Activated CD4-positive, alpha-beta T cell treated with anti-CD3 and anti-CD28 coated beads, Interleukin-2, amount 50 U/mL, for 48 hours (primary cell): ENCODE measurements at places on chromosomes 1 and 21.
A peak's percentile ranks its signal among the peaks of the same experiment; 100 is the strongest.

DNA sequence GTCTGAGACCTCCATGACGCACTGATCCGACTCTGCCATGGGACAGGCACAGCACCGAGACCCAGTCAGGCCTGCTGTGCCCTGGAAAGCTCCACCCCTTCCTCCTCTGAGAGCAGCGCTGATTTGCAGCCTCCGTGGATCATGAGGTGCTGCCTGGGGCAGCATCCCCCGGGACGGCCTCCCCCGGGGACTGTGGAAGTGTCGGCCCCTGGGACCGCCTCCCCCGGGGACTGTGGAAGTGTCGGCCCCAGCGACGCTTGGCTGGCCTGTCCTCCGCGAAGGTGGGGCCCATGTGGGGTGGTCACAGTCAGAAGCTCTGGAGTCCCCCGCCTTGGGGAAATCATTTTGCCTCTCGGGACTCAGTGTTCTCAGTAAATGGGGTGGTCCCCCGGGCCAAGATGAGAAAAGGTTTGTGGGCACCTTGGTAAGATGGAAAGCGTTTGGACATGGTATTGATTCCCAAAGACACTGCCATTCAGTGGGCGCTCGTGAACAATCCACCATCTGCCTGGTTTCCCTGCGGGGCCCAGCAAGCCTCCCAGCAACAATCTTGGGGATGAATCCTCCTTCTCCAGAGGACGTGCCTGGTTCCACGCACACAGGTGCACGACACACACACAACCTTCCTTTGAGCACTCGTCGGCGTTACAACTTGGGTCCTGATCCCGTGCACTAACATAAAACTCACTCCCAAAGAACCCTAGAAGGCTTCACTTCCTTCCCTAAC, 3.0 kb downstream of the TFF2 start:
- DNase-seq: no peak

- DNase-seq: no peak
Measured at GRCh38 chr1:24451746-24452145, 36.1 kb downstream of the NIPAL3 start.

GRCh38 chr1:37169743-37170275, 135.5 kb upstream of the GRIK3 start:
- no peak for DNase-seq

- DNase-seq: no peak
Measured at GRCh38 chr1:239963856-239964255, 127.8 kb upstream of the FMN2 start.

- no peak for DNase-seq
Measured at GRCh38 chr1:63663301-63663700, 70.1 kb downstream of the PGM1 start.

- no peak for DNase-seq
Measured at GRCh38 chr1:15627343-15627988, 10.2 kb downstream of the DDI2 start.

DNA sequence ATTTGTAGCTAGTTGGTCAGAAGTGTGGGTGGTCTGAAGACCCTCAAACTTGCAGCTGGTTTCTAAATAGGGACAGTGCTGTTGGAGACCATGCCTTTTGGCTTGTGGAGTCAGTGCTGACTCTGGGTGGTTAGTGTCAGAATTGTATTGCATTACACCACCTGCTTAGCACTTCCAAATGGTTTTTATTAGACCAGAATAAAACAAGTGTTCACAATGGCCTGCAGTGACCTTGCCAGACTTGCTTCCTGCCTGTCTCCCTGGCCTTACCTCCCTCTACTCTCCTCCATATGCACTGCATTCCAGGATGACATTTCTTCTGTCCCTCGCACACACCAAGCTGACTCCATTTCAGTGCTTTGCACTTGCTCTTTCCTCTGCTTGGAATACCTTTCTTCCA, 72.7 kb upstream of the CNIH3 start:
- no peak for DNase-seq

DNA sequence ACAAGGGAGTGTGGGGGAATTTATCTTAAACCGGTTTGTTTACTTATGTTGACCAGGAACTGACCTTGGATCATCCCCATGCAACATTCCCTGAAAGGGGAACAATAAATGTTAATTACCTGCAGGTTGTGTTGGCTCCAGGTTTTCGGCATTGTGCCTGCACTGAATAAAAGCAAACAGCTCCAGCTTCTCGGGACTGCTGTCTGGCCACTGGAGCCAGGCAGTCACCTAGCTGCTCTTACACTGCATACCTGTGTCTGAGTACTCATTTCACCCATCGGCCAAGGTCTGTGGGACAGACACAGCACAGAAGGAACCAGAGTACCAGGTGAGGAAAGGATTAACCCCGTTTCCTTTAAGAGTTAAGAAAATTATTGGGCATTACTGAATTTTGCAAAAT, 32.7 kb upstream of the CTBS start:
- DNase-seq: no peak

- DNase-seq: peak; percentile 73
Measured at GRCh38 chr1:91731815-91732214, 154.1 kb downstream of the TGFBR3 start.

DNA sequence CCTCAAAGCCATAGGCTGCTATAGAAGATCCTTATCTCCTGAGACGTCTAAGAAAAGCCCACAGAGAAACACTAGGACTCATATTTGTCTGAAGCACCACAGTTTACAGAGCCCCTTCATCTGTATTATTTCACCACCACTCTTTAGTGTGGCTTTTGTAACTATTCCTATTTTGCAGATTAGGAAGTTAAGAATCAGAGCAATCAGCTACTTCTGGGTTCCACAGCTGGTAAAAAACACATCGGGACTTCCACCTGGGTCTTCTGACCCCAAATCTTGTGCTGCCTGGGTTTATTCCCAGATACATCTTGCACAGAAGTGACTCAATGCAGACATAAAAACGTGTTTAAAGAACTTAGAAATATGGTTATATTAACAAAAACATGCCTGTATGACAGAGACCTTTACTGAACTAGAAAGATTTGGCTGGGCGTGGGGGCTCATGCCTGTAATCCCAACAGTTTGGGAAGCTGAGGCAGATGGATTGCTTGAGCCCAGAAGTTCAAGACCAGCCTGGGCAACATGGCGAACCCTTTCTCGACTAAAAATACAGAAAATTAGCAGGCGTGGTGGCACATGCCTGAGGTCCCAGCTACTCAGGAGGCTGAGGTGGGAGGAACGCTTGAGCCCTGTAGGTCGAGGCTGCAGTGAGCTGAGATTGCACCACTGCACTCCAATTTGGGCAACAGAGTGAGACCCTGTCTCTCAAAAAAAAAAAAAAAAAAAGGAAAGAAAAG, 40.9 kb downstream of the ELK4 start:
- DNase-seq: no peak

DNA sequence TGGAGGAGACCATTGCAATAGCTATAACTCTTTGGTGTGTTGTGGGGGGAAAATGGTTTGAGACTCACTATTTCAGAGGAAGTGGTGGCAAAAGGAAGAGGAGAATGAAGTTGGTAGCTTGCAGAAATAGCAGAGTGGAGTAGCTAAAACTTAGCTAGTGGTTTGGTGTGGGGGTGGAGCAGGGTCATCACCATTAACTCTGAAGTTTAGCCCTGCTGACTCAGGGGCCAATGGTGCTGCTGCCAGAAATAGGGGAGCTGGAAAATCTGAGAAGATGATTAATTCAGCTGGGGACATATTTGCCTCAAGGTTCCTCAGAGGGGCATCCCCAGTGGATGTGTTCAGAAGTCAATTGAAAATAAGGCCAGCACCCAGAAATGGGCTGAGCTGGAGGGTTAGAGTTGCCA, 65.4 kb downstream of the RUNX1 start:
- peak; percentile 80 for DNase-seq

GRCh38 chr1:7076572-7076971, 291.3 kb downstream of the CAMTA1 start:
- DNase-seq: no peak

DNA sequence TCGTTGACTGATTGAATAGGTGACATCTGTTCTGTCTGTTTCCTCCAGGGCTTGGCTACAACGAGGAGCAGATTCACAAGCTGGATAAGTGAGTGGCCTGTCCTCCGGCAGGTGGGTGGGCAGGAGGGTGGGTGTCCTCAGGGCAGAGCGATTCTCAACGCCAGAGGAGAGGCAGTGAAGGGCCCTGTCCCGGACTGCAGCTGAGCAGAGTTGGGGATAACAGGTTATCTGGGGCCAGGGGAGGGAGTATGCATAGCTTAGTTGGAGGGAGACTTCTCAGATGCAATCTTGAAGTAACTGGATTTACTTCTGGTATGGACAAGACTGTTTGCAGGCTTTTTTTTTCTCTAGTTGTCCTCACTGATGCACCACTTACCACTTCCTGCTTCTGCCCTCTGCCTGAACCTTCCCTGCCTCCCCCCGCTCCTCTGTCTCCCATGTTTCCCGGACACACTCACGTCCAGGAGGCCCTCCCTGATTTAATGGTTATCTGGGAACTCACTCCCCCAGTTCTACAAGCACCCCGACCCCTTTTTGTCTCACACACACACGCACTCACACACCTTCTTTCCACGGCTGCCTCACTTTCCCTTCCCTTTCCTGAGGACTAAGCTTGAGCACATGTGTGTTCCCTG, 16.4 kb upstream of the RASSF5 start:
- DNase-seq: no peak

- DNase-seq: no peak
Measured at GRCh38 chr1:153687346-153688125, 9.0 kb downstream of the NPR1 start.

DNA sequence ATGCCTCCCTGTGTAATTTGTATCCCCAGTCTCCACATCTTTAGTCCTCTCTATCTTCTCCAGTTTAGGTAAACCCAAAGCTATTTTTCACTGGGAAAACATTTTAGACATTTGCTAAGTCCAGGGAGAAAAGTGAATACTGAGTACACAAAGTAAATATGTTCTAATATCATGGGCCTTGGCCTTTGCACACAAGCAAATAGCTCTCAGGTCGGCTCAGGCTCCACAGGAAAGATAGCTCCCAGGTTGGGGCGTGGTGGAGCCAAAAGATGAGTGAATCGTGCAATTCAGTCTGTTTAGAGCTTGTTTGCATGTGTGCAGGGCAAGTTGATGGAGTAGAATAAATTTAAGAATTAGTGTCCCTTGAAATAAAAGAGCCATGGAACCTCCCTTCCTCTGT, 7.9 kb downstream of the RGSL1 start:
- DNase-seq: no peak

GRCh38 chr21:15495965-15496364, 233.8 kb upstream of the USP25 start:
- DNase-seq: no peak

- no peak for DNase-seq
Measured at GRCh38 chr21:35179990-35180540, 131.0 kb upstream of the RUNX1 start.

DNA sequence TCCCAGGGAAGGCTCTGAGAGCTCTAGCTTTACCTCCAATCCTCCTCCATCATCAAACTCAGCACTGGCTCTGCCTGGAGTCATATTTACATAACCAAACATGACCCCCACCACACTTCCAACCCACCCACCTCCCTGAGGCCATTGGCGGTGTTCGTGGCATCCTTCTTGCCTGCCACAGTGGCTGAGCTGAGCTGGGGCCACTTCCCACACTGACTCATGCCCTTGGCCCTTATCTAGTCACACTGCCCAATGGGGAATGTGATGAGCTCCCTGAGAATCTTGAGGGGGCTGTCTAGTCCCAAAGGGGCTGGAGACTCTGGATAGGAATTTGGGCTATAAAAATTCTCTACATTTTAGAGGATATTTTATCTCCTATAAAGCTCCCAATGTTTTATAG, 230.9 kb upstream of the IRF2BP2 start:
- peak; percentile 15 for DNase-seq

DNA sequence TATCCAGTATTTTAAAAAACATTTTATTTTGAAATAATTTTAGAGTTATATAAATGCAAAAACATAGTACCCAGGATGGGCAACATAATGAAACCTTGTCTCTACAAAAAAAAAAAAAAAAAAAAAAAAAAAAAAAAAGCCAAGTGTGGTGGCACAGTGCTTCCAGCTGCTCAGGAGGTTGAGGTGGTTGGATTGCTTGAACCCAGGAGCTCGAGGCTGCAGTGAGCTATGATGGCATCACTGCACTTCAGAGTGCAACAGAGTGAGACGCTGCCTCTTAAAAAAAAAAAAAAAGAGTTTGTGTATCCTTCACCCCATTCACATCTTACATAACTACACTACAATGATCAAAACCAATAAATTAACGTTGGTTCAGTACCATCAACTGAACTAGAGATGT, 115.6 kb upstream of the KIF26B start:
- no peak for DNase-seq

- DNase-seq: no peak
Measured at GRCh38 chr1:116586741-116587143, 15.9 kb upstream of the CD58 start.

DNA sequence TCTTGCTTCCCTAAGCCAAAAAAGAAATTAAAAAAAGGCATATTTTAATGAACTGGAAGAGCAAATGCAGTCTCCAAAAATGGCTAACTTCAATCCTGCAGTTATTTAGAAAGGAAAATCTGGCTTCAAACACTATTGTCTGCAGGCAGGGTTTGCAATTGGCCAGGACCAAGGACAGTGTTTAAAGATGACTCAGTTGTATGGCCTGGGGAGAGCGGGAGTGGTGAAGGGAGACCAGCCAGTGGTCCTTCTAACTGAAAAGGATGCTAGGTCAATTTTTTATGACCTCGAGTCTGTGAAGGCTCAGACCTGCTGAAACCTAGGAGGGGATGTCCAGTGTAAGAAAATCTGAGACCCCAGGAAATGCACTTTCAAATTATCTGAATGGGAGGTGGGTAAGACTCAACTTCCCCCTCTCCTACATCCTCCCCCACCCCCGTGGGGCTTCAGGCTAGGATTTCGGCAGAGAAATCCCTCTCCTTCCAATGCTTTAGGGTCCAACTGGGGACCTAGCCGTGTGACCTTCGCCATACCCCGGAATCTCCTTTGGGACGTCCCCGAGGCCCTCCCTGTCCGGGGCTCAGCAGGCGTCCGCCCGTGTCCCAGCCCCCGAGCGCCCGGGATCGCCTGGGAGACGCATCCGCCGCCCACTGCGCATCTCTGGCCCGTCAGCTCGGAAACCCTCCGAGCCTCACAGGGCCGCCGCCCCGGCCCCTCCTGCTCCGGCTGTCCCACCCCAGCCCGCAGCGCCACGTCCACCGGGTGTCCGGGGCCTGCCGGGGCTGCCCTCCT, 602 bp upstream of the RIMKLA start:
- DNase-seq: peak; percentile 31

DNA sequence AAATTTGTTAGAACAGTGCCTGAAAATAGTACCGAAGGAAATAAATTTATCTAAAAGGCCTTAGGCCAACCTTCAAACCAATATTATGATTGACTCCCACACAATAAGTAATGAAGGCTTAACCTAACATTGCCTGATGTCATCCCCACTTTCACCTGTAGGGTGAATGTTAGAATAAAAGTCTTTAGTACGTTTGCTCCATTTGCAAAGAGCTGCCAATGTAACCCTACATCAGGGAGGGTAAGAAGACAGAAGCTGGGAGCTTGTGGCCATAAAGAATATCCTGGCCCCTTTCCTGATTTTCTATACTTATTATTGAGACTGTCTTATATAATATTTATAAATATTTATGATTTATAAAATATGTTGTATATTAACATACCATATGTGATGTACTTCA, 661.8 kb upstream of the CXADR start:
- DNase-seq: no peak

DNA sequence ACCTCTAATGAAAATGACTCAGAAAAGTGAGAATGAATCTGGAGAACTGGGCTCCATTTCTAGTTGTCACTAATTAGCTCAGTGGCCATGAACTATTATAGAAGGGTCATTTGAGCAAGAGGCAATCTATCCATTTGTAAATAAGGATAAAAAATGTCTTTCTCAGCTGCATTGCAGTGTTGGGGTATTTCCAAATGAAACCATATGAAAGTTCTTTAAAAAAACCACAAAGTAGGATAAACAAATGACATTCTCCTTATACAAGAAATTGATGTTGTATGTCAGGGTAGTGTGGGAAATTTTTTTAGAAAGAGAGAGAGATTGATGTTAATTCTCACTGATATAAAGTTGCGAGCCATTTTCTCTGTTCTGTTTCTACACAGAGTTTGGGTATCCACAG, 26.0 kb downstream of the FMO3 start:
- no peak for DNase-seq
